ENCODE measurements at places on chromosomes 4 and X.

DNA sequence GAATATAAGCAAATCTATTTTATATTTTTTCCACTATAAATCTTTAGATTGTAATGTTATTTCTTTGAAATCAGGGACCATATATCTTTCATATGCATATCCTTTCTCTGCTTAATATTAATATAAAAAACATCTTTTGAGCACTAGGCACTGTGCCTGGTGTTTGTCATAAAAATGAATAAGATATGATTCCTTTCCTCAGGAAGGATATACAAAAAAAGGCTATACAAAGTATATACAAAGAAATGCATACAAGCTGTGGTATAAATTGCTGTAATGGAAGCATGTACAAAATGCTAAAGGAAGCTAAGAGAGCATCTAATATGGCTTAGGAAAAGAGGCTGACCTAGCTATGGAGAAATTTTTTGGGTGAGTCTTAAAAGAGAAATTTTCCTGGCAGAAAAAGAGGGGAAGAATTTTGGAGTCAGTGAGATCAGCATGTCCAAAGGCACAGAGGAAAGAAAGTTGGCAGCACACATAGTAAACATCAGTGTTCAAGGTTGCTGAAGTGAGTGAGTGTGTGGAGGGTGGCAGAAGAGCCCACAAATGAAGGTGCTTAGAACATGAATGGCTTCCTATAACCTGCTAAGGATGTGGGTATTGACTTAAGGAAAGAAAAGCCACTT is 500.0 kb downstream of the SPRY1 start:
- DNase-seq: no peak

DNA sequence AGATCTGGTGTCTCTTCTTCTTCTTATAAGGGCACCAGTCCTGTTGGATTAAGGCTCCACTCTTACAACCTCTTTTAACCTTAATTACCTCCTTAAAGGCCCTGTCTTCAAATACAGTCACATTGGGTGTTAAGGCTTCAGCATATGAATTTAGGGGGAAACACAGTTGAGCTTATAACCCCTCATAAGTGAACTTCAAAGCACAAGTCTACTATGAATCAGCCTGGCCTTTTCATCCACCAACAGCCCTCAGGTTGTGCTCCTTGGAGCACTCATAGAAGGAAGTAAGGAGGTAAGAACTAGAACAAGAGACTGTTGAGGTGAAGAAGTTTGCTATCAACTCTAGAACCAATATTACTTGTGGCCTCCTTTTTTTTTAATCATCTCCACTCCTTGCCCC is 18.8 kb upstream of the TBC1D9 start:
- DNase-seq: no peak

- DNase-seq: no peak
These were observed 270.2 kb downstream of the PAPSS1 start for GRCh38 chr4:107449611-107450369.

DNA sequence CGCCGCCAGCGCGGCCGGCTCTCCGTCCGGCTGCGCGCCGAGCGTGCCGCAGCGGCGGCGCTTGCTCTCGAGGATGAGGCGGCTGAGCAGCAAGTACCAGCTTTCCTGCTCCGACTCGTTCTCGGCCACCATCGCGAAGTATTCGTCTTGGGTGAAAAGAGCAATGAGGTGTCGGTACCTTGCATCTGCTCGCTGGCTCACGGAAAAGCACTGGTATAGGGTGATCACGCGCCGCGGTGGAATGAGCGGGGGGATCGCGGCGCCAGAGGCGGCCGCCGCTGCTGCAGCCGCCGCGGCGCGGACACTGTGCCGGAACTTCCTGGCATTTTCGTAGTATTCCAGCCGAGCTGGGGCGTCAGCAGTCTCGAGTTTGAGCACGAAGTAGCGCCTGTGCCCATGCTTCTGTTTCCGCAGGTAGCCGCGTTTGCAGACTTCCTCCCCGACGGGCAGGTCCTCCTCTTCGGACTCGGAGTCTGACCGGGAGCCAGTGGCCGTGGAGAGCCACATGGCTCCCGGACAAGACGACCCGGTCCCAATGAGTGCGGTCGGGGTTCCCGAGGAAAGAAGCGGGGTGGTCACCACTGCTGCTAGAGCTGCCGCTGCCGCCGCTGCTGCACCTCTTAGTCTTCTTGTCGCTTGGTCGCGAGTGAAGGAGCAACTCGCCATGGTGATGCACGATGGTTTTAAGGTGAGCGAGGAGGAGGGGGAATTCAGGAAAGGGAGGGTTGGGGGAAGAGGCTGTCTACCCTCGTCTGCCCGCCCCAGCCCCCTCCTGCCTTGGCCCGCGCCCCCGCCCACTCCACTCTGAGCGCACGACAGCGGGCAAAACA is 469 bp downstream of the IRS4 start:
- no peak for DNase-seq

GRCh38 chrX:69186651-69187050 is 21.4 kb upstream of the PJA1 start:
- DNase-seq: no peak

- DNase-seq: no peak
These were observed 252.8 kb downstream of the TMA16 start for GRCh38 chr4:163747293-163747692.

GRCh38 chrX:100995469-100995868 is 26.0 kb downstream of the ARL13A start:
- no peak for DNase-seq

GRCh38 chr4:57640391-57641100 is 530.4 kb upstream of the IGFBP7 start:
- no peak for DNase-seq

DNA sequence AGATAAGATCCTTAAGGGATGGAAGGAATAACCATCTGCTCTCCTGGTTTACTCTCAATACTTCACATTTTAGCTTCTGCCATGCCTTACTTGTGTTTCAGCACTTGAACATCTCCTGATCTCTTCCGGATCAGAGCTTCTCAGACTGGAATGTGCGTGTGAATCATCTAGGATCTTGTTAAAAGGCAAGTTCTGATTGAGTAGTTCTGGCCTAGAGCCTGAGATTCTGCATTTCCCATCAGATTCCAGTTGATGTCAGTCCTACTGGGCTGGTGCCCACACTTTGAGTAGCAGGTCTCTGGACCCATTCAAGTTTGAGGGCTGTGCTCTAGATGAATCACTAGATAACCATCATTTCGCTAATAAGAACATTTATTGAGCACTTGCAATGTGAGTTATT is 20.0 kb downstream of the NDP start:
- DNase-seq: no peak

Data from GOT3 (cell line).